Activated CD8-positive, alpha-beta memory T cell treated with anti-CD3 and anti-CD28 coated beads for 36 hours (primary cell): ENCODE measurements at places on chromosomes 11 and 22. TPM values are rescaled to one million over a fixed set of nuclear protein-coding genes. Genes with fewer than 3 reads are reported as not detected.

CD82 gene
- 393 TPM for total RNA-seq

RAG2 gene
- not detected for total RNA-seq

CCDC116 gene
- total RNA-seq = 0.25 TPM

TRIM51 gene
- not detected for total RNA-seq

DPAGT1 gene
- 90.1 TPM for total RNA-seq

STK33 gene
- 2.5 TPM for total RNA-seq

PANX3 gene
- not detected for total RNA-seq

SCGB1D2 gene
- not detected for total RNA-seq

ACTN3 gene
- 0.23 TPM for total RNA-seq

HOATZ gene
- not detected for total RNA-seq

CCDC88B gene
- 93.7 TPM for total RNA-seq

RIMBP3C gene
- 0.25 TPM for total RNA-seq

SPA17 gene
- total RNA-seq = 4.3 TPM

SEPTIN3 gene
- total RNA-seq = 0.36 TPM

PHOX2A gene
- not detected for total RNA-seq

MPZL3 gene
- 84.1 TPM for total RNA-seq

STARD10 gene
- 7.8 TPM for total RNA-seq

ARHGAP8 gene
- total RNA-seq = 0.82 TPM
